Right cardiac atrium (tissue), 5 donors: ENCODE measurements at places on chromosomes 11 and 22. TPM values are rescaled to one million over a fixed set of nuclear protein-coding genes. Genes with fewer than 3 reads are reported as not detected.

SEPTIN5 gene
- polyA plus RNA-seq = 243 TPM

MFRP gene
- polyA plus RNA-seq = 0.02 TPM

C11orf91 gene
- polyA plus RNA-seq = not detected

PPARA gene
- polyA plus RNA-seq = 22.9 TPM

HEPN1 gene
- polyA plus RNA-seq = not detected

NAGA gene
- 9.4 TPM for polyA plus RNA-seq

RAC2 gene
- polyA plus RNA-seq = 1.8 TPM

PRRG4 gene
- 1.9 TPM for polyA plus RNA-seq

OR52A1 gene
- polyA plus RNA-seq = not detected

IGF2 gene
- polyA plus RNA-seq = 66.3 TPM

OR52A5 gene
- not detected for polyA plus RNA-seq

ACTN3 gene
- 0.05 TPM for polyA plus RNA-seq
